Stimulated activated CD4-positive, alpha-beta T cell treated with anti-CD3 and anti-CD28 coated beads, Interleukin-2, amount 100 ng/mL, for 48 hours (primary cell): ENCODE measurements at places on chromosomes 4 and X.

GRCh38 chrX:2498781-2499302 is 1.9 kb downstream of the DHRSX start:
- DNase-seq, result no peak

DNA sequence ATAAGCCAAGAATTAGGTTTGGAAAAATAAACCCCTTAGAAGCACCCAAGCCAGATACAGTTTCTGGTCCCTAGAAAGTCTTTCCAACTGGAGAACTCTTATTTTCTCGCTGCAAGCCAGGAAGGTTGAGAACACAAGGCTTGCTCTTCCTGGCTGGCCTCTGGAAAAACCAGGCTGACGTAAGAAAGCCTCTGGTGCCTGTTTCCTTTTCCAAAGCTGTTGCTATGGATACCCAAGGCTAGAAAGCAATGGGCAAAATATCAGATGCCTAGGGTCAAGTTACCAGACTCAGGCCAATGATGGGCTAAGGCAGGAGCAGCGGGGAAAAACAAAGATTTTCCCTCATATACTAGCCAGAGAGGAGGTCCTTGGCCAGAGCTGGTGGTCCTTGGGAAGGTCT is 281.6 kb downstream of the KLHL13 start:
- DNase-seq, result no peak

DNA sequence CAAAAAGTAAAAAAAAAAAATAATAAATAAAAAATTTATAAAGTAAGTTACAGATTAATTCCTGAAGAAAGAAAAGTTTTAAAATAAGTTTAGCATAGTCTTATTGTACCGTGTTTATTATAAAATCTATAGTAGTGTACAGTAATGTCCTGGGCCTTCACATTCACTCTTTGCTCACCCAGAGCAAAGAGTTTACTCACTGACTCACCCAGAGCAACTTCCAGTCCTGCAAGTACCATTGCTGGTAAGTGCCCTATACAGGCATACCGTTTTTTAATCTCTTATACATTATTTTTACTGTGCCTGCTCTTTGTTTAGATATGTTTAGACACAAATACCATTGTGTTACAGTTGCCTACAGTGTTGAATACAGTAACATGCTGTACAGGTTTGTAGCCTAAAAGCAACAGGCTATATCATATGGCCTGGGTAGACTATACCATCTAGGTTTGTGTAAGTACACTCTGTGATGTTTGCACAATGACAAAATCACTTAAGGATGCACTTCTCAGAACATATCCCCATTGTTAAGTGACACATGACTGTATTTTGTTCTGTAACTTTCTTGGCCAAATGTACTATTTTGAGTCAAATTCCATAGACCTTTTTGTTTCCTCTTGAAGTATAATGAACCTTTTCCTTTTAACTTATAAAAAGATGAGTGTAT is 199.0 kb upstream of the NUDT6 start:
- no peak for DNase-seq

DNA sequence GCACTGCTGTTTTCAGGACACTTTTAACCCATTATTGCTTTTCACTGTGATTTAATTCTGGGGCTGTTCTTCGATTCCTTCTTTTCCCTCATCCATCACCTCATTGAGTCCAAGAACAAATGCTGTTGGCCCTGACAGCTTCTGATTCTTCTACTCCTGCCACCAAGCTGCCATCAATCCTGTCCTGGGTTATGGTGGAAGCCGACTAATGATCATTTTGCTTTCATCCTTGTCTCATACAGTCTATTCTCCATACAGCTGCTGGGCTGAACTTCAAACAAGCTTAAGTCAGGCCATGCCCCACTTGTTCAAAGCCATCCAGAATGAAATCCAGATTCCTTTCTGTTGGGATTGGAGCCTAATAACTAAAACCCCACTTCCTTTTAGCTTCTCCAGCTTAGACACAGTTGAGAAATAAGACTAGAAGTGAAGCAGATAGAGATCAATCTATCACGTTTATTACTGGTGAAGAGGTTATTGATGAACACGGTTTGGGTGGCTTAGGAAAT is 161.9 kb downstream of the STK32B start:
- no peak for DNase-seq

GRCh38 chrX:110168585-110168984 is 149.3 kb downstream of the AMMECR1 start:
- no peak for DNase-seq

DNA sequence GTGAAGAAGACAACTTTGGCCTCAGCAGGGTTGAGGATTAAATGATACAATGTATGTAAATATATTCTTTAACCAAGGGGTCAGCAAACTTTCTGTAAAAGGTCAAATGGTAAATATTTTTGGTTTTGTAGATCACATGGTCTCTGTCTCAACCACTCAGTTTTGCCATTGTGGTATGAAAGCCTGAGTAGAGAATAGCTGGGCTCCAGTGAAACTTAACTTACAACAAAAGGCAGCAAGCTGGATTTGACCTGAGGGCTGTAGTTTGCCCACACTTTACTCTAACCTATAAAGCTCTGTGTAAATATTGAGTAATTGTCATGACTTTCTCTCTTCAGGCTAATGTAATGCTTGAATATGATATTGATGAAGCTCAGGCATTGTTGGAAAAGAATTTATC is 19.6 kb downstream of the VBP1 start:
- DNase-seq, result no peak

DNA sequence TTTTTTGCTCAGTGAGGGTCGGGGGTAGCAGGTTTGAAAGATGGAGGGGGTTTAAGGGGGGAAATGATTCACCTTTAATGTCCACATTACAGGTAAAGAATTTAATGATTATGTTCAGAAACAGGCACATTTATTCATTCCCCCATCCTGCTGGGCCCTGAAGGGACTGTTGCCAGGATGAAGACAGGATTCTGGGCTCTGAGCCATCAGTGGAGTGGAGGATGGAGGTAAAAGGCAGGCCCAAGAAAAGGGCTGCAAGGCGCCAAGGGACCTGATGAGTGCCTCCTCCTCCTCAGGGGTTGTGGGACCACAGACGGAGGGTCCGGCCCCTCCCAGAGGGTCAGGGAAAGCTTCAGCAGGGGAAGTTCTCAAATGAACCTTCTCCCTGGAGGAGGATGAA is 40.4 kb upstream of the PROM1 start:
- no peak for DNase-seq

DNA sequence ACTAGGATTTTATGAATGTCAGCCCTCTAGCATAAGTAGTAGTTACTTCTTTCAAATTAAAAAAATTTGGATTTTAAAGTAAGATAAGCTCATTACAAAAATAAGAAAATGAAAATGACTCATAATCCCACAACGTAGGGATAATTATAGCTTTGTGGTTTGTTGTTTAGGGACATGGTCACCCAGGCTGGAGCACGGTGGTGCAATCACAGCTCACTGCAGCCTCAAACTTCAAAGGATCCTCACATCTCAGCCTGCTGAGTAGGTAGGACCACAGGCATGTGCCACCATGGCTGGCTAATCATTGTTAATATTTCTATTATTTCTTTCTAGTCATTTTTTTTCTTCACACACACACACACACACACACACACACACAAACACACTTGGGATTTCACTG is 57.6 kb downstream of the PLAC1 start:
- DNase-seq, result no peak

DNA sequence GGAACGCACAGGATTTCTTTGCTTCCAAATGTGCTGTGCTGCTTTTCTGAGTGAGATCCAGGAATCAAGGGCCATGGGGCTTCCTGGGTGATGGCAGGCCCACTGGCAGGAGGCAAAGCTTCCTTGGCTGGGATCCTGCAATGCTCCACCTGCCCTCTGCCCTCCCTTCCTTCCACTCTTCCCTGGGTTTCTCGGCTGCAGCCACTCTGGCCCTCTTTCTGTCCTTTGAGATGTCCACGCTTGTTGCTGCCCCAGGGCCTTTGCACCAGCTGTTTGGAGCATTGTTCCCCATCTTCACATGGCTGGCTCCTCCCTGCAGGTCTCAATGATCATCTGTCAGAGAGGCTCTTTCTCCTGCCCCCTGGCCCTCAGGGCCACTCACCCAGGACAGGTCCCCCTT is 78.9 kb downstream of the PSAPL1 start:
- DNase-seq, result no peak
